ENCODE measurements at places on chromosomes 3 and 15.

GRCh38 chr15:95492388-95493070 lies 838.0 kb upstream of the NR2F2 start:
- DNase-seq: no peak

- DNase-seq: no peak
Observed at GRCh38 chr15:68377766-68378165, 54.2 kb downstream of the ITGA11 start.

- DNase-seq: no peak
Observed at GRCh38 chr3:112320691-112321090, 12.3 kb upstream of the CD200 start.

GRCh38 chr15:78695046-78695671 lies 54.1 kb upstream of the CHRNB4 start:
- no peak for DNase-seq

DNA sequence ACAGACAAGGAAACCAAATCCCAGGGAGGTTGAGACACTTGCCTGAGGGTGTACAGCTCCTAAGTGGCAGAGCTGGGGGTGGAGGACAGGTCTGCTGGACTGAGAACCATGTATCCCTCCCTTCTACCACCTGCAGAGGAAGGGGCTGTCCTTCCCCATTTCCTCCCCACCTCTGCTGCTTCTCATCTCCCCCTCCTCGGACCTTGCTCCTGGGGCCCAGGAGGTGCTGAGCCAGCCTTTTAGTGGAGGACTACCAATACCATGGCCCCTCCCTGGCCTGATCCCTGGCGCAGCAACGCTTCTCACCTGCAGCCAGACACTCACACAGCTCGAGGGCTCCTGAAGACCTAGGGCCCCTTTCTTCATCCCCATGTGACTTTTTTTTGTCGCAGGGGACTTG lies 50.4 kb downstream of the IDH2 start:
- DNase-seq: no peak

DNA sequence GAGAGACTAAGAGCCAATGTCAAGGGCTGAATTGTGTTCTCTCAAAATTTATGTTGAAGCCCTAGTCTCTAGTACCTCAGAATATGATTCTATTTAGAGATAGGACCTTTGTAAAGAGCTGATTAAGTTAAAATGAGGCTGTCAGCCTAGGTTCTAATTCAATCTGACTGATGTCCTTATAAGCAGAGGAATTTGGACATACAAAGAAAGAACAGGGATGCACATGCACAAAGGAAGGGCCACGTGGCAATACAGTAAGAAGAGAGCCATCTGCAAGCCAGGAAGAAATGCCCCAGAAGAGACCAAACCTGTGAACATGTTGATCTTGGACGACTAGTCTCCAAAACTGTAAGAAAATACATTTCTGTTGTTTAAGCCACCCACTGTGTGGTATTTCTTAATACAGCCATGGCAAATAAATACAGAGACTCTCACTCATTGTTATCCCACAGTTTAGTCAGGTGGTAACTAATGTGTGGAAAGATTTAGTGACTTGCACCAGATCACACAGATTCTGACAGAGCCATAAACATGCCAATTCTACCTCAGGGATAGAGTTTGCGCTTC lies 652.2 kb downstream of the NAALADL2 start:
- DNase-seq: no peak

DNA sequence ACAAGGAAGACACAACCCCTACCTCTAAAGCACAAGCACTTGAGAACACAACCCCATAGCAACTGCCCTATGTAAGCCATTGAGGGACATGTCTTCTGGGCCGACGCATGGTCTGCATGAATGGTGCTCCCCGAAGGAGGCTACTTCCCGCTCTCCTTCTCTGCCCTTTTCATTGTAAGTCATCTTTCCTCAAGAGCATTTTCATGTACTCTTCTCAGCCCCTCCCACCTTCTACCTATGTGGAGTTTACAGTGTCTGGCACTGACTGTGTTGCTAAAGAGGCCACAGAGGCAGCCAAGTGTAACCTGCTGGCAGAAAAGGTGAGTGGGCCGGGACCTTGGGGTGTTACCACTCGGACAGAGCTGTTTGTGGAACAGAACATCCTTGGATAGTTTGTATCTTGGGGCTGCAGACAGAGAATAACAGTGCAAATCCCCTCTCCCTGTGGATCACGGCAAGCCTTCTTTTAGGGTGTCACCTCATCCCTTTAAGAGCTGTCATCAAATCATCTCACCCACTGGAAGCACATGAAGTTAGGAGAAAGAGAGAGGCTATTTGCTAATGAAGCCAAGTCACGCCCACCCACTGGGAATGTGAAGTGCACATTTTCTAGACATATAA lies 5.6 kb downstream of the AHSG start:
- DNase-seq: no peak

- no peak for DNase-seq
Observed at GRCh38 chr3:171850320-171850959, 7.3 kb downstream of the TMEM212 start.

DNA sequence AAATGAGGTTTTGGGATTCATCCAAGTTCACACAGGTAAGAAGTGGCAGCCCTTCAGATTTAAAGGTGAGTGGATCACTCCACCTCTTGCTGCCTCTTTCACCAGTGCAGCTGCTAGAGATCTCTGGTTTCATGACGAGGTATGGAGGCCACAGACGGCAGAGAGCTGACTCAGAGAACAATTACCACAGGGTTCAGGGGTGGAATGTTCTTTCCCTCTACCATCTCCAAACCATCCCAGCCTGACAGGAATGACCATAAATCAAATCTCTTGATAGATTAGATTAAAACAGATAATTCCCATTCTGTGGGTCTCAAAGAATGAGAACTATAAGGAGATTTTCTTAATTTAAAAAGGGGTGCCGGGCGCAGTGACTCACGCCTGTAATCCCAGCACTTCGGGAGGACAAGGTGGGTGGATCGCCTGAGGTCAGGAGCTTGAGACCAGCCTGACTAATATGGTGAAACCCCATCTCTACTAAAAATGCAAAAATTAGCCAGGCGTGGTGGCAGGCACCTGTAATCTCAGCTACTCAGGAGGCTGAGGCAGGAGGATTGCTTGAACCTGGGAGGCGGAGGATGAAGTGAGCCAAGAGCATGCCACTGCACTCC lies 174.2 kb upstream of the ATP11B start:
- no peak for DNase-seq

GRCh38 chr15:96408591-96409183 lies 78.2 kb downstream of the NR2F2 start:
- no peak for DNase-seq

DNA sequence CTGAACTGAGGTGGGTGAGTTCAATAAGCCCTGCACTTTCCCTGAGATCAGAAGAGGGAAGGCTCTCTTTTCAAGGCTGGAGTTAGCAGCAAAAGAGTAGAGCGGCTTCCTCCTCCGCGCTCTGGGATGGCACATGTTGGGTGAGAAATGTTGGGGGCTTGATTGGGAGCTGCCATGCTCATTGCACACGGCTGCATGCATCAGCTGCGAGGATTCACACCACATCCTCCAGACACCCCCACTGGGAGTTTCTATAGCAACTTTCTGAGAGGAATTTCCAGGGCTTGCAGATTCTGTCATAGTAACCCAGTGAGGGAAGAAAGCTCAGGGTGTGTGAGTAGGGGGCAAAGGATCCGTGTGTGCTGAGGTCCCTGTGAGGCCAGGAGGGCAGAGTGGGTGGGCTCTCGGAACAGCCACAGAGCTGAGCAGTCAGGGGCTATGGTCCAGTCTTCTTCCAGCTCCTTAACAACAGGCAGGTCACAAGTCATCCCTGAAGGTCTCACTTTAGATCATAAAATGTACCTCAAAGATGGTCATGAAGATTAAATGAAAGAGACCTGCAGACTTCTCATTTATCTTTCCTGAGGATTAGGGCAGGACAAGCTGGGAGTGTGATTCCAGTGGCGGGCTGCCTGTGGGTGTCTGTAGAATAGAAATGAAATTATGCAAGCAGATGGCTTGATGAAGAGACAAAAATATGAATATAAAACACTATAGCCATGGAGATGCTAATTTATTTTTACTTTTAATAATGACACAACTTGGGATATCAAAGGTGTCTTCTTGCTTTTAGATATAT lies 75.7 kb upstream of the CHRNA7 start:
- DNase-seq: no peak

DNA sequence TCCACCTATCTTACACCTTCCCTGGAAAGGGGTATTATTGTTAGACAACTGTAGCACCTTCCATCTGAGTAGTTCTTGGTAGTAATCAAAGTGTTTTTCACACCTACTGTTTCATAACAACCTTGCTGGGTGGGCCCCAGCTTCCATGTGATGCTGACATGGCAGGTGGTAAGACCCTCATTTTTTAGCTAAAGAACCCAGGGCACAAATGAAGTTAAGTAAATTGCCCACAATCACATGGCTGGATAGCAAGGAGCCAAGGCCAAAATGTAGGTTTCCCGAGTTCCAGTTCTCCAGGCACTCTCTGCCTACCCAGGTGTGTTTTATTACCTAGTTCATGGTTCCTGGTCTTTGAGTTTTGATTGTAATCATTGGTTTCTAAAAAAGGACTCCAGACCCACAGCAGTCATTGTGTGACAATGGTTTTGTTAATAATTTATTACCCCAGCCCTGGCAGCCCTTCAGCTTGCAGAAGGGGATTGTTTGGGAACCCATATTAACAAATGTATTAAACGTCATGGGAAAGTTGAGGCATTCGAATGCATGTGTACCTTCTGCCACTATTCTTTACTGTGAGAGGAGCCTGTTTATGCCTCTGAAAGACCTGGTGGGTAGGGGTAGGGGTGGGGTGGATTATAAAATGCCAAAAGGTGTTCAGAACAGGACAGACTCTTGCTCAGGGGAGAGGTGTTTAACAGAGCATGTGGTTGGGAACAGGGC lies 222.2 kb upstream of the BHLHE40 start:
- DNase-seq: no peak

GRCh38 chr15:33279613-33280205 lies 31.1 kb upstream of the RYR3 start:
- no peak for DNase-seq

DNA sequence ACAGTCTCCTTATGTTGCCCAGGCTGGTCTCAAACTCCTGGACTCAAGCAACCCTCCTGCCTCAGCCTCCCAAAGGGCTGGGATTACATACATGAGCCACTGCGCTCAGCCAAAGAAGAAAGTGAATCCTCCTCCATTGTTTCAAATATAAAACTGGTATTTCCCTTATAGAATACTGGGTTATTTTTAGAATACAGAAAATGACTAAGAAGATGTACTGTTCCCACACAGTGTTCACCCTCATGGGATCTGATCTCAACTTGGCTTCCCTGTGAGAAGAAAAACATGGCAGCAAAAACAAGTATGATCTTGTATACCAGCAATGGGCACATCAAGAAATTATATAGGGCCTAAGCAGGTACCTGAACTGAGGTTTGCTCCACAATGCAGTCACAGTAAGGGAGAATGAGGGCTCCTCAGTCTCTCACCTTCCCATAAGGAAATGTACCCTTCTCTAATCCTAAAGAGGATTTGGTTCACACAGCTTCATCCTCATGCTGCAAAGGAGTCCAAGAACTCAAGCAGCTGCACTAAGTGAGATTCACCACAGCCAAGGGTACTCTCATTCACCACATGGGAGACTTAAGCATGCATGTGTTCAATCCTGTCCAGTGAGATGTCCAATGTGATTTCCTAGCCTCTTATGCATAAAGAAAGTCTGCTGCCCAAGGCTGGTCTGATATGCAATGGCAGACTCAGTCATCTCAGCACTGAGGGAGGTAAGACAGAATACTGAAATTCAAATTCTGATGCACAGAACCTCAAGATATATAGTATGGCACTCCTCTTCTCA lies 25.8 kb downstream of the USP4 start:
- no peak for DNase-seq

GRCh38 chr3:102718651-102719050 lies 283.8 kb downstream of the ZPLD1 start:
- DNase-seq: no peak

- no peak for DNase-seq
Observed at GRCh38 chr15:49927189-49927861, 191.7 kb downstream of the ATP8B4 start.

DNA sequence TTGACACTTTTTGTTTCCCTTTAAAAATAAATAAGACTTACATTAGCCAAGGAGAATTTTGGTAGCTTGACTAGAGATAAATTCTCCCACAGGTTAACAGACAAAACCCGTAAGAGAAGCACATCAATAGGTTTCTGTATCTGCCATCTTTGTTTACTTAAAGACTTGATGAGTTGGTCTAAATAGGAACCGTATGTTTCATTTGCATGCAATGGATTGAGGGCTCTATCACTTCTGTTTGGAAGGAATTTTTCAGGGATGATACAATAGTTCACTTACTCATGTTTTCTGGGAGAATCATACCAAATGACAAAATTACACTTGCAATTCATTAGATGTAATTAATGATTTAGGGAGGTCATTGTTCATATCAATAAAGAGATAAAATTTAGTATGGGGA lies 631.5 kb upstream of the NR2F2 start:
- DNase-seq: no peak

DNA sequence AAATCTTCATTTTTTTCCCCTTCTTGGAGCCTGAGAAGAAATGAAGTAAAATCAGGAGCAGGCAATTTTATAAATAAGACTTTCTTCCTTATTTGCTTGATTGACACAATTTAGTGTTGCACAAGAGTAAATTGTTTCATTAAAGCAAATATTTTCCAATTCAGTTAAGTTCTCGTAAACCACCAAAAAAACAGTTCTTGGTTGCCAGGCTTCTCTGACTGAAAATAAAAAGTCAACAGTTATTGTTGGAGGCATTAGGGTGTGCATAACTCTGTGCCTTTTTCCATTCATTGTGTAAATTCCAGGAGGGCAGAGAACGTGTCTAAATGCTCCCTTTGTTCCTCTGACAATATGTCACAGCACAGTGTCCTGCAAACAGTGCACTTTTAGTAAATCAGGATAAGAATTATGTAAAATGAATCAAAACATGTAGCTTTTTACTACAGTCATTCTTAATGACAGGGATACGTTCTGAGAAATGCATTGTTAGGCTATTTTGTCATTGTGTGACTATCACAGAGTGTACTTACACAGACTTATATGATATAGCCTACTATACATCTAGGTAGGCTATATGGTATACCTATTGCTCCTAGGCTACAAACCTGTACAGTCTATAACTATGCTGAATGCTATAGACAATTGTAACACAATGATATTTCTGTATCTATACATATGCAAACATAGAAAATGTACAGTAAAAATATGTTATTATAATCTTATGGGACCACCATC lies at the start of gene CP:
TSS of gene CP (minus strand) at position 47 of the 735 bp plus-strand sequence. CDS start at position 10, 37 bp downstream.
- no peak for DNase-seq

GRCh38 chr3:45227071-45227820 lies 1.2 kb upstream of the TMEM158 start:
- DNase-seq: no peak

- DNase-seq: no peak
Observed at GRCh38 chr3:152241142-152242017, 27.3 kb upstream of the MBNL1 start.

DNA sequence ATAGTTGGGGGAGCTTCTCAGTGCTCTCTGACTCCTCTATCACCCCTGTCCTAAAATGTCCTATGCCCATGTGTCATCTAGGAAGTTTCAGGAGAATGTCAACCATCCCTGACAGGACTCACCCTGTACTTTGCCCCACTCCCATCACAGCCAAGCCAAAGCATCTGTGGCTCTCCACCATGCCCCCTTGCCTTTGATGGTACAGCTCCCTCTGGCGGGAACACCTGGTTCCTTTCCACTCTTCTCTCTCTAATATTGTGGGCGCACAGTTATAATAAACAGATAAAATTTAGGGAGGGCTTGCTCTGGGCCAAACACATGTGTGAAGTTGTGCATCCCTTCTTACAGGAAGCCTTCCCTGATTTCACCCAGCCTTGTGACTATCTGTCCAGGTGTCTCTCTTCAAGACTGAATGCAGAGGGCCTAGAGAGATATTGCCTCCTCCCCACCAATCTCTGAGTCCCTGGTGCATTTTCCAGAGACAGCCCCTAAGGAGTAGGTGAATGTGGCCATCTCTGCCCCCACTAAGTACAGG lies 62.8 kb downstream of the ISG20 start:
- no peak for DNase-seq

All from stimulated activated CD4-positive, alpha-beta T cell treated with anti-CD3 and anti-CD28 coated beads, Interleukin-15, amount 100 ng/mL, for 1 hour (primary cell).